ENCODE measurements at places on chromosomes 2 and 18.

GRCh38 chr2:195533771-195534642 lies 123.0 kb upstream of the SLC39A10 start:
- no peak for DNase-seq

- DNase-seq: no peak
Measured at GRCh38 chr18:60452421-60452820, 79.8 kb upstream of the MC4R start.

- peak; percentile 16 for DNase-seq
Measured at GRCh38 chr2:55519938-55520885, 694 bp downstream of the CFAP36 start.

DNA sequence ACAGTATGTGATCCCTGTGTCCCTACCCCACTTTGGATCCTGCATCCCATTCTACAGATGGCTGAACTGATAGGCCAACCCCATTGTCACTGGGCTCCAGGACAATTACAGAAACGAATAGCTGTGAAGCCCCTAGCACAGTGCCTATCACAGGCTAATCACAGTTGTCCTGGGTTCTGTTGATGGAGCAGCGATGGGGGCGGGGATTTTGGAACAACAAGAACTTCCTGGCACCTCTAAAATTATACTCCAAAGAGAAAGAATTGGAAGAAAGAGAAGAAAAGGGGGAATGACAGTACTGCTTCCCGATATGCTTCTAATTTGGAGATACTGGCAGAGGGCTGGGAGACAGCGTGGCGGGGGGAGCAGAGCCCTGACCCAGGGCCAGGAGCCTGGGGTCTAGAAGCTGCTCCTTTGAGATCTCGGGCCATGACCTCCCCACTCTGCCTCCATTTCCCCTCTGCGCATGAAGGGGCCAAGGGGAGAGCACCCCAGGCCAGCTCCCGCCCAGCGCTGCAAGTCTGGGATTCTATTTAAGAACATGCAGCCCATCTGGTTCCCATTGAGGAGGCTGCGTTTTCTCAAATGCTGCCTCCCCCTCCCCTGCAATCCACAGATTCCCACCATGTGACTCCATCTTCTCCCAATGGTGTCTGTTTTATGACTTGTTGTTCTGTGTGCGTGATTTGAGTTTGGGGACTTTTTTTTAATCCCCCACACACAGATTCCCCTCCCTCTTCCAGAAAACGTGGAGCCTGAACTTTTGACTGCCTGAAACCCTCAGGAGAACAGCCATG lies 202.7 kb downstream of the CYP26B1 start:
- DNase-seq: no peak

- DNase-seq: peak; percentile 35
Measured at GRCh38 chr18:59056706-59057492, 82.8 kb upstream of the SEC11C start.

- DNase-seq: no peak
Measured at GRCh38 chr2:133936601-133937000, 317.3 kb upstream of the MGAT5 start.

- no peak for DNase-seq
Measured at GRCh38 chr2:137846993-137847392, 117.3 kb upstream of the HNMT start.

- no peak for DNase-seq
Measured at GRCh38 chr2:149200109-149200520, 130.3 kb upstream of the LYPD6 start.

GRCh38 chr2:191252699-191253098 lies 7.5 kb downstream of the MYO1B start:
- no peak for DNase-seq

- DNase-seq: peak; percentile 97
Measured at GRCh38 chr18:54357660-54358494, at the start of the genes C18orf54 and STARD6. Gene C18orf54 (plus strand): TSS chr18:54357906. CDS start chr18:54360573, 2,667 bp downstream. Gene STARD6 (minus strand): TSS chr18:54357858. CDS start chr18:54354573, 3,285 bp downstream.

- no peak for DNase-seq
Measured at GRCh38 chr2:172926785-172927640, 148.6 kb upstream of the MAP3K20 start.

- DNase-seq: peak; percentile 60
Measured at GRCh38 chr2:230714136-230714480, 1.5 kb downstream of the CAB39 start.

GRCh38 chr2:224984637-224985036 lies 57.6 kb downstream of the DOCK10 start:
- DNase-seq: no peak

GRCh38 chr2:178805457-178805856 lies 1.8 kb downstream of the TTN start:
- DNase-seq: no peak

- no peak for DNase-seq
Measured at GRCh38 chr2:142973160-142973821, 95.8 kb downstream of the KYNU start.

DNA sequence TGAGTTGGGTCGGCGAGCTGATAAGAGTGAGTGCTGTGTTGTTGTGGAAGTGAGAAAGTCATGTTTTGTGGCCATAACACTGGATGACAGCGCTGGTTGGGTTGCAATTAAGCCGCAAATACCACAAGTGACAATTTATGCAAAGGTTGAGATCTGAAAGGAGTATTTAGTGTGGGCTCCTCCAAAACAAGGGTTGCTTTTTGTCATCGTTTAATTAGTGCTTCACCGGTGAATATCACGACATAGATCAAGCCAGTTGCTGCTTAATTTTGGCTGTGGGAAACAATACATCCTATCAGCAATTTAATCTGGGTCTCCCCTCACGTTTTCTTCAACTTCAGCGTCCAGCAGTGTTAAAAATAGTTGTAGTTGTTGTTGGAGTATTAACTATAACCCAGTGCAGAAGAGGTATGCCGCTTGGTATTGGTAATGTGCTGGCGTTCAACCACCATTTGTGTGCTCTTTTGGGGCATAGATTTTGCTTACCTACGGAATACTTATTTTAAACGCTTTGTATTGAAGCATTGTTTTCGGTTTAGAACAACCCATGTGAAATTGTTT lies 662 bp downstream of the ACVR2A start:
- peak; percentile 35 for DNase-seq

DNA sequence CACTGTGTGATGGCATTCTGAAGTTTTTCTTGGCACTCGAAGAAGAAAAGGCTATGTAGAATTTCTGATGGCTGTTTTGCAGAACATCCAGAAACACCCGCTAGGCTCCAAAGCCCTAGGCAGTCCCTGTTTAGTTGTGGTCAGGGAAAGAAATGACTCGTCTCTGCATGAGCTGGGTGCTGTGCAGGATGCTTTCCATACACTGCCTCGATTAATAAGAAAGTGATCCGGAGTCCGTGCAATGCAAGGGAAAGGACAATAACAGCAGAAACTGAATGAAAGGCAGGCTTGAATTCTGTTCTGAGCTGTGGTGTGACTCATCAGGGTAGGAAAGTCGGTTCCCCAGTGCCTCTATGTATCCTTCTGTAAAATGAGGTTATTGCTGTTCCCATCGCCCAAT lies 18.7 kb downstream of the MAPRE3 start:
- no peak for DNase-seq

- DNase-seq: no peak
Measured at GRCh38 chr2:237701033-237701858, 73.9 kb downstream of the LRRFIP1 start.

GRCh38 chr2:61291851-61292575 lies 130.0 kb downstream of the C2orf74 start:
- no peak for DNase-seq

GRCh38 chr2:70643715-70644114 lies 90.1 kb upstream of the TGFA start:
- DNase-seq: no peak

DNA sequence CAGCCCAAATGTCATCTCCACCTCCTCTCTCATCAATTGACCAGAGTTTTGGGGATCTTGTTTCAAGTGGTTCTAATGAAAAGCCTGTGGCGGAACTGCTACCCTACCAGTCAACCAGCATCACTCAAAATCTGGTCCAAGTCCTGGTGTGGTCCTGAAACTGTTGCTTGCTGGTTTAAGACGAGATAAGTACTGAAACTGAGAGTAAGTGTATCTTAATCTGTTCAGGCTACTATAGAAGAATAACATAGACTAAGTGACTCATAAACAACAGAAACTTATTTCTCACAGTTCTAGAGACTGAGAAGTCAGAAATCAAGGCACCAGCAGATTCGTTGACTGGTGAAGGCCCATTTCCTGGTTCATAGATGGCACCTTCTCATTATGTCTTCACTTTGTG lies 879 bp upstream of the GALNT5 start:
- DNase-seq: peak; percentile 29

DNA sequence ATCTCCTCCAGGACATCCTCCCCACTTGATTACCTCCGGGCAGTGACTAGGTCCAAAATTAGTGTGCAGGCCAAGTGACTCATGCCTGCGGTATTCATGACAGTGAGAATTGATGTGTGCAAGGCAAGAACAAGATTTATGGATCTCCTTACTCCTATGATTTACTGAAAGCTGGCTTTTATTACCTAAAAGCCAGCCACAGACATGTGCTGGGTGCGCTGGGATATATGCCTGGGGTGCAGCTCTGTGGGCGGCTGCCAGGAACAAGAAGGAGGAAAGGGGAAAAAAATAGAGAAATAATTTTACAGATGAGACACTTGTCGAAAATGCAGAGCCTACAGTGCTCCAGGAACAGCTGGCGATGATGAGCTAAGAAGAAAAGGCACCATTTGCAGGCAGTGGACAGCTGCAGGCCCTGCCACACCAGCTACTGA lies 359.3 kb downstream of the CMPK2 start:
- no peak for DNase-seq

DNA sequence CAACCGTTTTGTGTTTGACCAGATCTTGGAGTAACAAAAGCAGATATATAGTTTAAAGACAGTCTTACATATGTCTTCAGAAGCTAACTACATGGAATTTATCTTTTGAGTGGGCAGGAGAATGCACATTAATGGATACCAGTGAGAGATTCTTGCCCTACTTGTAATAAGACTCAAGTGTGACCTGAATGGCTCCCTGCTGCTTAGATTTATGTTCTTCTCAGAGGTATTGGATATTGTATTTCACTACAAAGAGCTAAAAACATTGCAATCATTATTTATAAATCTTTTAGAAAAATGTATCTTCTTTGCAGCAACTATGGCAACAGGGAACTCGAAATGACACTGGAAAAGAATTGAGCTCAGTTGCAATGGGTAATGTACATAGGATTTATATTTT lies 227.7 kb downstream of the LRRTM4 start:
- no peak for DNase-seq

DNA sequence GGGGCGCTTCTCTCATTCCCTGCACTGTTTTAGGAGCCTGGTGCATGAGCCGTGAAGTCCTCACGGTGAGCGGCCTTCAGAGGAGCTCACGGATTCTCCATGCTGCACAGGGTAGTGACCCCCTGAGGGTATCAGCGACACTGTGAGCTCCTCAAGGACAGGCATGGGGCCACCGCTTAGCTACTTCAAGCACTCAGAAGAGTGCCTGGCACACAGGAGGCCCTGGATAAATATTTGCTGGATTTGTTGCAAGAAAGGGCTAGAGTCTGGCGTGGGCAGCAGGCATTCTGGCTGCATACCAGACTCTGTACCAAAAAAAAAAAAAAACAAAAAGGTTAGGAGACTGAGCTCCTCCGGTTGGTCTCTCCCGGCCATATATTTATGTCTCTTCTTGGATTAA lies 5.7 kb upstream of the MBP start:
- DNase-seq: no peak

GRCh38 chr2:27264753-27265535 lies 2.1 kb upstream of the SLC30A3 start:
- DNase-seq: peak; percentile 80

DNA sequence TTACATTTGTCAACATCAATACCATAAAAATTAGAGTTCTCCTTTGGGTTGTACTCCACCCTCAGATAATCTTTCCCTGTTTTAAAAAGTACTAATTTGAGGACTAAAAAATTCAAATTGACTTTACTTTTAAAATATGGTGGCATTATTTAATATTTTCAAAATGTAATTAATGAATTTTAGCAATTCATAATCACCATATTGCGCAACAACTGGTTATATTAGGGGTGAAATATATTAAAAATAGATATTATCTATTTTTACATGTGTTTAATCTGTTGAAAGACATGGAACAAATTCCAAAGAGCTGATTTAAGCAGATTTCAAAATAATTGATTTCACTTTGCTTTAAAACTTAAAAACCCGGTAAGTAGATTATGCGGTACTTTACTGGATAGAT lies 236.6 kb upstream of the NOL4 start:
- DNase-seq: no peak

DNA sequence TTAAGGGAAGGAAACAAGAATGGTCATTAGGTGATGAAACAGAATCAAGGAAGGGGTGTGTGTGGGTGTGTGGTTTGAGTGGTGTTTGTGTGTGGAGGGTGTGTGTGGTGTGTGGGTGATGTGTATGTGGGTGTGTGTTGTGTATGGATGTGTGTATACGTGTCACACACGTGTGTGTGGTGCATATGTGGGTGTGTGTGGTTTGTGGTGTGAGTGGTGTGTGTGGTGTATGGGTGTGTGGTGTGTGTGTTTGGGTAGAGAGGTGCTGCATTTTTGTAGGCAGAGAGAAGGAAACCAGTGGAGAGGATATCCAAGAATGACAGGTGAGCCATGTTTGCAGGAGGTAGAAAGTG lies 1.1 kb upstream of the CEP192 start:
- no peak for DNase-seq

DNA sequence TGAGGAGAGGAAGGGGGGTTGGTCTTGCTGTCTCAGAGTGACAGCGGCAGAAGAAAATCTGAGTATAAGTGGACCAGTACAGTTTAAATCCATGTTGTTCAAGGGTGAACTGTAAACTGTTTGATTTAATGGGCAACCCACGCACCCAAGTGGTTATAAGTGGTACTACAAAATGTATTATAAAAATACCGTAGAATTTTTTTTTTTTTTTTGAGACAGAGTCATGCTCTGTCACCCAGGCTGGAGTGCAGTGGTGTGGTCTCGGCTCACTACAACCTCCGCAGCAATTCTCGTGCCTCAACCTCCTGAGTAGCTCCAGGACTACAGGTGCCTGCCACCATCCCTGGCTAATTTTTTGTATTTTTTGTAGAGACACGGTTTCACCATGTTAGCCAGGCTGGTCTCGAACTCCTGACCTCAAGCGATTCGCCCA lies 2.1 kb upstream of the CHCHD5 start:
- DNase-seq: no peak

GRCh38 chr2:236081171-236081570 lies 87.0 kb downstream of the GBX2 start:
- no peak for DNase-seq

All from GM10248 (cell line).